ENCODE measurements at places on chromosomes 12 and 14.

DNA sequence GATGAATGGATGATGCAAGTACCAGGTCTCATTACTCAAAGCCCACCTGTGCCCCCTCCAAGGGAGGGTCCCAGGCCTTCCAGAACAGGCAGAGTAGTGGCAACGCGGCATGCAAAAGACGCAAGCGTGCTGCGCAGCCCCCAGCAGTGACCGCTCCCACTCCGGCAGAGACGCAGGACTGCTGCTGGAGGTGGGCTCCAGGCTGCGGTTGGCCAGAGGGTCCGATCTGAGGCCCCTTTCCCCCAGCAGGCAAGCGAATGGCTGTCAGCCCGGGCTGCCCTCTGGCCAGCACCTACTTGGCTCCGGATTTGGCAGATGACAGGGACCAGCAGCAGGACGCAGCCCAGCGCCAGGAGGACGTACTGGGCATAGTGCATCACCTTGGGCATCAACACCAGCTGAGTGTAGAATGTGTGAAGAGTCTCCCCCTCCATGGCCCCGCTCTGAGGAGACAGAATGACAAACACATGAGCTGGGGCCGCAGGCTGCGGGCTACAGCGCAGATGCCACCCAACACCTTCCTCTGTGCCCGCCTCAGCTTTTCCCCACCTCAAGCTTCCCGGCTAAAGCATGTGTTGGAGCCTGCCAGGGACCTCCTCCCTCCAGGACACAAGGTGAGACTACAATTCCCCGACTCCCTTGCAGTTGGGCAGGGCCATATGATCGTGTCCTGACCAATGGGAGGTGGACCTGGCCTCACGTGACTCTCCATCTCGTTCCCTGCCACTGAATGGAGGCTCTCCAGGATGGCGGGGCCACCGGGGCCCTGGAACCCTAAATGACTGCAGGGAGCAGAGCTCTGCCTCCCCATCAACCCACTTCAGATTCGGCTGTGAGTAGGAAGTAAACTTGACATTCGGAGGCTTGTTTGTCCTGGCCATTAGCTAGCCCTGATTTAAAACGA lies 77.4 kb downstream of the SCARB1 start:
- DNase-seq = peak; percentile 89

DNA sequence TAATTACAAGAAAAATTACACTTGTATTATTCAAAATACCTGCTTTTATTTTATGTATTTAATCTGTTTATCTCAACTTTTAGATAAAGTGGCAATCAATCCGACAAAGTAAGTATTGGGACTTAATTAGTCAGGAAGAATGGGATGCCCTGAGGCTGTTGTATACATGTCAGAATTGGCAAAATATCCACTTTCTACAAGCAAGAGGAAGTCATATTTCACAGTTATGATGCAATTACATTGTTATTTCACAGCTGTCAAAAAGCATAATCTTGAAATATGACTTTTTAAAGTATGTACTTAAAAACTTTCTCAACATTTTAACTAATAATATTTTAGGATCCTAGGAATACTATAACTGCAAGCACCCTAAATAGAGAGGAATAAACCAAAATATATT lies 357.1 kb upstream of the MGAT4C start:
- no peak for DNase-seq

- no peak for DNase-seq
These were observed 20.8 kb downstream of the SIVA1 start for GRCh38 chr14:104773505-104774452.

DNA sequence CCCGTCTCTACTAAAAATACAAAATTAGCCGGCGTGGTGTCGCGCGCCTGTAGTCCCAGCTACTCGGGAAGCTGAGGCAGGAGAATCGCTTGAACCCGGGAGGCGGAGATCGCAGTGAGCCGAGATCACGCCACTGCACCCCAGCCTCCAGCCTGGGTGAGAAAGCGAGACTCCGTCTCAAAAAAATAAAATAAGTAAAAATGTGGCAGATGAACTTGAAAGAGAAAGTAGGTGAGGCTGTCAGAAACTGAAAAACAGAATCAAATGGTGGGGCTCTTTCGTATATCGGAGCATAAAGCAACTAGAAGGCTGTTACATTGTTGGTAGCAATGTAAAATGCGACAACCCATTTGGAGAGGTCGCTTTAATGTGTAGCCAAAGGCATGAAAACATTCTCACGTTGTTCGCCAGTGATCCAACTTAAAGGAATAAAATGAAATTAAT lies 767 bp upstream of the CCNT1 start:
- no peak for DNase-seq

DNA sequence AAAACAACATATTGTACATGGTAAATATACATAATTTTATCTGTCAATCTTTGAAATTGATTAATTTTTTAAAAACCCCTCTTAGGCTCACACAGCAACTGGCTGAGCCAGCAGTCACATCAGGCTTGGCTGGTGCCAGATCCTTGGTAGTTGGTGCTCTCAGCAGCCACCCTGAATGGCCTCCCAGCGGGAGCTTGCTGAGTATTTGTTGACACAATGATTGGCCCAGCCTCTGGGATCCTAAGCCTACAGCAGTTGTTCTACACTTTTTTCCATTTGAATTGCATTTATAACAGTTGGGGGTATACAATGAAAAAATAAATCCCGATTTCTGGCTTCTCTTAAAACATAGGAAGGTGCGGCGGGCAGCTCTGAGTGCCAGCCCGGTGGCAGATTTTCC lies 11.1 kb downstream of the PRKAB1 start:
- no peak for DNase-seq

DNA sequence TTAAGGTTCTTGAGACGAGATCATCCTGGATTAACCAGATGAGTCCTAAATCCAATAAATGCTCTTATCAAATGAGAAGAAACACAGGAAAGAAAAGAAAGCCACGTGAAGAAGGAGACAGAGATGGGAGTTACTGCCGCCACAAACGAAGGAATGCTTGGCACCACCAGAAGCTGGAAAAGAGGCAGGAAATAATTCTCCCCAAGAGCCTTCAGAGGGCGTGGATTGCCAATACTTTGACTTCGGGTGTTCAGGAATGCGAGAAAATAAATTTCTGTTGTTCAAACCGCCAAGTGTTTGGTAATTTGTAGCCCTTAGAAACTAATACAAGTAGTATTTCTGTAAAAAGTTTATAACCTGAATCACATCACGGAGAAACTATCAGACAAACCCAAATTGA lies 31.3 kb downstream of the ABCD2 start:
- no peak for DNase-seq

- no peak for DNase-seq
These were observed 23.4 kb downstream of the SYNDIG1L start for GRCh38 chr14:74402401-74403251.

DNA sequence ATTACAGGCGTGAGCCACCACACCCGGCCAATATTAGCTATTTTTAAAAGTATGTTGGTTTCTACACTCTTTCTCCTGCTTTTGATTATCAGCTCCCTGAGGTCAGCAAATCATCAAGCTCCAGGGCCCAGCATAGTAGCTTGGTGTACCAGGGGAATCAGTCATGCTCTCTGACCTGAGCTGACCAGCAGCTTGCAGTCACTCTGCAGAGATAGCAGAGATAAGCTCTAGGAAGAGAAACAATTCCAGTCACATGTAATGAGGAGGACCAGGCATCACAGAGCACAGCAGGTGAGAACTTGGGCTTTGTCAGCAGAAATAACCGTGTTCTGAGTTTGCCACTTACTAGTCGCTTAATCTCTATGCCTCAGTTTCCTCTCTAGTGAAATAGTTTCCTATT lies 8.5 kb downstream of the PLEKHD1 start:
- no peak for DNase-seq

GRCh38 chr12:86421333-86421732 lies 165.1 kb upstream of the MGAT4C start:
- DNase-seq = no peak

GRCh38 chr14:71403656-71404055 lies 496.4 kb downstream of the PCNX1 start:
- DNase-seq = no peak

- no peak for DNase-seq
These were observed 70.7 kb downstream of the SCARB1 start for GRCh38 chr12:124792961-124793441.

- DNase-seq = no peak
These were observed 7.3 kb downstream of the DYRK2 start for GRCh38 chr12:67655829-67656228.

DNA sequence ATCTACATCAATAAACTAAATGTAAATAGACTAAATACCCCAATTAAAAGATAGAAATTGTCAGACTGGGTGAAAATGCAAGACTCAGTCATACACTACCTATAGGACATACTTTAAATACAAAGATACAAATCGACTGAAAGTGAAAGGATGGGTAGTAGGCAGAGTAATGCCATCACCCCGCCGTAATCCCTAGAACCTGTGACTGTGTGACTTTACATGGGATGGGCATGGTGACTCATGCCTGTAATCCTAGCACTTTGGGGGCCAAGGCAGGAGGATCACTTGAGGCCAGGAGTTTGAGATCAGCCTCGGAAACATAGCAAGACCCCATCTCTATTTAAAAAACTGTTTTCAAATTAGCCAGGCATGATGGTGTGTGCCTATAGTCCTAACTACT lies 2.6 kb upstream of the EVL start:
- no peak for DNase-seq

- no peak for DNase-seq
These were observed 33.2 kb downstream of the DUSP6 start for GRCh38 chr12:89319122-89319521.

GRCh38 chr12:1924996-1925683 lies 6.7 kb upstream of the CACNA2D4 start:
- DNase-seq = no peak

DNA sequence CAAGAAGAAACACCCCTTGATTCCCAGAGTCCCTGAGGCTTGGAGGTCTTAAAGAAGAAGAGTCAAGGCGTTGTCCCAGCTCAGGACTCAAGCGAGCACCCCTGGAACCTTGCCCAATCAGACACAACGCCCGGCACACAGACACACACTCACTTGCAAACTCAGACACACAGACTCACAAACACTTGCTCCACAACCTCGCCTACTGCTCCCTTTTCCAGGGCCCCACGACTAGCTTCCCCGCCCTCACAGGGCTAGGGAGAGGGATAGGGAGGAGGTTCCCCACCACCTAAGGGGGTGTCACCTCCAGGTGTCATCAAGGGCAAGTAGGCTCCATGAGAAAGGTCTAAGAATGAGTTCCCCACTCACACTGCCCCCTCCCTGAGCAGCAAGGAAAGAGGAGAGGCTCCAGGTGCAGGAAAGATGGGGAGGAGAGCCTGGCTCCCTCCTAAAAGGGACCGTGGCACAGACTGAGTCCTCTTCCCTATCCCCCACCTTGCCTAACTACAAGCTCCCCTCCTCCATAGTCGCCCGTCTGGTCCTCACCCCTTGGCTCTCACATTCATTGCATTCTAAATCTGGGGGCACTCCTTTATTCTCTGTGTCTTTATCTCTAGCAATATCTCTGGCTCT lies 717 bp downstream of the WNT10B start:
- no peak for DNase-seq

GRCh38 chr14:76808011-76808410 lies 4.7 kb downstream of the ANGEL1 start:
- DNase-seq = no peak

DNA sequence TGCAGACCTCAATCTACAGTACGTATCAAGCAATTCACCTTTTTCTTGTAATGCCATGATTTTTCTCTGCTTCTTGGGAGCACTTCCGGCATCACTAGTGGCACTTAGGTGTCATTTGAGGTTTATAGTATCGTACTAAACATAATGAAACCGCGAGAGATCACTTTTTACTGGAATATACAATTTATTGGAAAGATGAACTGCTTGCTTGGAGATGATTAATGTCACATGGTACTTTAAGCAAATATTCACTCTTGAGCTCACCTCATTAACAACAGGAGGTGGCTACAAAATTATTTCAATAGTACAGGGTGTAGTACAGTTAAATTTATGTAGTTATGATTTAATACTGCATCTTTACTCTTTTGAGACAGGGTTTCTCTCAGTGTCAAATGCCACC lies 11.5 kb downstream of the FUT8 start:
- DNase-seq = no peak

DNA sequence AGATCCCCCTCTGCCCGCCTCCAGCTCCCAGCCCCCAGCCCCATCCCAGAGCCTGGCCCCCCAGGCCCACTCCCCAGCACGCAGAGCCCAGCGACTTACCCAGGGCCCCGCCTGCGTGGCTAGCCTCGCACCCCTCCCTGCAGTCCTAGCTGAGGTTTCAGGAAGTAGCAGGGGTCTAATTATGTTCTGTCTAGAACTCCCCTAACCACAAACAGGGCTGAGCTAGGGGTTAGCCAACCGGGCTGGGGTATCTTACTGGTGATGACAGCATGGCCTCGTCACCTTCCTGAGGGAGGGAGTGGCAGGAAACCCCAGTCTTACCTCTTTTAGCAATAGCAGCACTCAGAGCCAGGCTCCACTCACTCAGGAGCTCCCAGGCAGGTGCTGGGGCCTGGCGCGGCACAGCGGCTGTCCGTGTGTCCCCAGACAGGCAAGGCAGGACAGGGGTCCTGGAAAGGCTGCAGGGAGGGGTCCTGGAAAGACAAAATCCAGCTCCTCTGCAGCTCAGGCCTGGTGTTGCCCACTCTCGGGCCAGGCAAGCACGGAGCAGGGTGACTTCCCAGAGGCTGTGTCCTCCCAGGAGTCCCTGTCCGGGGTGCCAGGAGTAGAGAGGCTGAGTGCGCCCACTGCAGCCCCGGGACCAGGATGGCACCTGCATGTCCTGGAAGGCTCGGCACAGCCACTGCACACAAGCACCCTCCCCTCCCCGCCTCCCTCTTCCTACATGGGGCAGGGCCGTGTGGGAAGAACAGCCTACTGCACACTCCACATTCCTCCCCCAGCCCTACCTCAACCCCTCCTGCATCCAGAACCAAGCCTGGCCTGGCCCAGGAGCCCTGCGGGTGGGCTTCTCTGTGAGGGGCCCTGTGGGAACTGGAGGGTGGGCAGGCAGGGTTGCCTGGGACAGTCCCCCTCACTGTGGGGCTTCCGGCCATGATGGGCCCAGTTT lies at the start of gene GPR132:
TSS of gene GPR132 (minus strand) at position 151 of the 949 bp plus-strand sequence. CDS start 10,010 bp downstream, outside the sequence.
- no peak for DNase-seq

GRCh38 chr12:113149361-113150150 lies at the start of gene CFAP73:
TSS of gene CFAP73 (plus strand) at chr12:113149724. CDS start at chr12:113149858, 134 bp downstream.
- peak; percentile 78 for DNase-seq

- no peak for DNase-seq
These were observed 25.8 kb upstream of the STRAP start for GRCh38 chr12:15856097-15856982.

DNA sequence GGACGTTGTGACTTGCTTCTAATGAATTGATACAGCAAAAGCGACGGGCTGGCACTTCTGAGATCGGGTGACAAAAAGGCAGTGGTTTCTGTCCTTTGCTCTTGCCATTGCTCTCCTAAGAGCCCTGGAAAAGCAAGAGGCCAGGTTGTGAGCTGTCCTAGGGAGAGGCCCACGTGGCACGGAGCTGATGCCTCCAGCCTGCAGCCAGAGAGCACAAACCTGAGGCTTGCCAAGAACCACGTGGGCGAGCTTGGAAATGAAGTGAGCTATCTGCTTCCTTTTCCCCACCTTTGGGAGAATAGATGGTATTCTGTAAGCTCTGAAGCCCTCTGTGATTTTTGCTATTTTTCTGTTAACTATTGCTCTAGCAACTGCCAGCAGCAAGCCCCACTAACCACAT lies 26.4 kb upstream of the NOS1 start:
- peak; percentile 14 for DNase-seq

- no peak for DNase-seq
These were observed 11.8 kb downstream of the CD163L1 start for GRCh38 chr12:7431993-7432685.
